ENCODE measurements at places on chromosomes 12 and 14.

DNA sequence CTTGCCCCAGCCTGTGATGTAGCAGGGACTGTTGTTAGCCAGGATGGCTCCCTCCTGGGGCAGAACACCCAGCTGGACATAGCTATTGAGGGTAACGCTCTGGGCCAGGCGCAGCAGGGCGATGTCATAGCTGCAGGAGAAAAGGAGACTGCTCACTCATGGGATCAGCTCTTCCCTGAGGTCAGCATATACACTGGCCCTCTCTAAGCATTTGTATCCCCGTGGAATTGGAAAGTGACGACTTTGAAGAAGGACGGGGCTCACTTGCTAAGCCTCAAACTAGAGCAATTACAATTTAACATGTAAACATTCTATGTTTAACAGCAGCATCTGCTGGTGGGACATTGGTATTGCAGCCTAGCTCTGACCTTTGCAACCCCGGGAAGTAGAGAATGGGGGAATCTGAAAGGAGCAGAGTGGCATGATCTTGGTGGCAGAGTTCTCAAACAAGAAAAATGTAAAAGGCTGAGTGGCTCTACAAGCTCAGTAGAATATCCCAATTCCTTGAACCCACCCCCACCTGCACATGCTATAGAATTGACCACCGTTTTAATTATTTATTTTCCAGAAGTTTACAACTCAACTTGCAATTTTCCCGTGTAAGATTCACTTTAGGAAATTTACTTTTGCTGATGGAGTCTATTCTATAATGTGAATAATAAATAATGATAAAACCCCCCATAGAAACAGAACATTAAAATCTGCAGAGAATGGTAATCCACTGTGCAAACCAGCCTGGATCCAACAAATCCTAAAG, 5.0 kb downstream of the CELA1 start:
- DNase-seq: peak; percentile 73

- DNase-seq: no peak
Observed at GRCh38 chr12:94575645-94576403, 74.5 kb downstream of the TMCC3 start.

DNA sequence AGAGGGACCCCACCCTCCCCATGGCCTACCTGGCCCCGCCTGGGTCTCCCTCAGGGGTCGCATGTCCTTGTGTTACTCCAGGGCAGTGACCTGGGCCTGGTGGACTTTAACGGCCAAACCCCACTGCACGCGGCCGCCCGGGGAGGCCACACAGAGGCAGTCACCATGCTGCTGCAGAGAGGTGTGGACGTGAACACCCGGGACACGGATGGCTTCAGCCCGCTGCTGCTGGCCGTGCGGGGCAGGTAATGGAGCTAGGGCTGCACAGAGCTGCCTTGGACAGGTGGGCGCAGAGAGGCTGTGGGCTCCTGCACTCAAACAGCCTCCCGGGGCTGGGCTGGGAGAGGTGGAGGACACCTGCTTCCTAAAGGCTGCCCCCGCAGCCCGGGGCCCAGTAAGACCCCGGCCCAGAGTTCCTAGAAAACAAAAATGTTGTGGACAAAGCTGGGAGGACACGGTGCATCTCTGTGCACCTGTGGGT, 21.6 kb downstream of the ASPG start:
- no peak for DNase-seq

DNA sequence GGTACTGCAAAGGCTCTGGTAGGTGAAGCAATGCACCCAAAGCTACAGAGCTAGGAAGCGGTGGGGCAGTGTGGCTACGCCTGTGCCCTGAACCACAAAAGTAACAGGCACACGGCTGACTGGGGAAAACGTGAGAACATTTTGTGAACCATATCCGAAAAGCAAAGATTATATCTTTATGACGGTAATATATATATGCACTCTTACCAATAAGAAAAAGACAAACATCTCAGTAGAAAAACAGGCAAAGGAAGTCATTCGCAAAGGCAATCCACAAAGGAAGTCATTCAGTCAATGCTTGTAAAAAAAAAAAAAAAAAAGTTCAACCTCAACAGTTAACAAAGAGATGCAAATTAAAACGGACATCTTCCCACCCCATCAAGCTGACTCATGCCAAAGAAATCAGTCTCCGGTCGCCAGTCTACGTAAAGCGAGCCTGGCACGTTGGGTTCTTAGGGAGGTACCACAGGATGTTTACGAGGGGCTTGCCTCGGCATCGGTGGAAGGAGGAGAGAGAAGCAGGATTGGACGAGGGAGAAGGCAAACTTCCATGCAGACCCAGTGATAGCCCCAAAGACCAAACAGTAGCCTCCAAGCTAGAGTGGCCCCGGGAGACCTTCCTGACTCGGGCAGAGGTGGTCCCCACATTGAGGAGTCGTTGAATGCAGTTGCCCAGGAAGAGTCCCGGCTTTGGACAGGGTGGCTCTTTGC, 39.4 kb upstream of the PPP2R5C start:
- DNase-seq: peak; percentile 77

DNA sequence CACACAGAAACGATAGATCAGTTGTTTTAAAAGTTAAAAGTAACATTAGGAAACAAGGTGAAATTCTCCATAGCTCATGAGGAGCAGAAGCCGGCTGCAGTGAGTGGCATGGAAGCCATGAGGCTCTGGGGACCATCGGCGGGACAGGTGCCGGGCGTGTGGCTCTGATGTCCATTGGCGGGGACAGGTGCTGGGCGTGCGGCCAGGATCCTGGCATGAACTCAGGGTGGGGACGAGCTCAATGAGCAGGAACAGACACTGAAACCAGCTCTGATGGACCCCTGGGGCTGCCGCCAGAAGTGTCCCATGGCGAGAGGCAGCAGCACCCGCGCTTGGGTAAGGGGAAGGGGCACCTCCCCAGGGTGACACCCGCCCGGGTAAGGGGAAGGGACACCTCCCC, 75.1 kb downstream of the NOC4L start:
- DNase-seq: no peak

DNA sequence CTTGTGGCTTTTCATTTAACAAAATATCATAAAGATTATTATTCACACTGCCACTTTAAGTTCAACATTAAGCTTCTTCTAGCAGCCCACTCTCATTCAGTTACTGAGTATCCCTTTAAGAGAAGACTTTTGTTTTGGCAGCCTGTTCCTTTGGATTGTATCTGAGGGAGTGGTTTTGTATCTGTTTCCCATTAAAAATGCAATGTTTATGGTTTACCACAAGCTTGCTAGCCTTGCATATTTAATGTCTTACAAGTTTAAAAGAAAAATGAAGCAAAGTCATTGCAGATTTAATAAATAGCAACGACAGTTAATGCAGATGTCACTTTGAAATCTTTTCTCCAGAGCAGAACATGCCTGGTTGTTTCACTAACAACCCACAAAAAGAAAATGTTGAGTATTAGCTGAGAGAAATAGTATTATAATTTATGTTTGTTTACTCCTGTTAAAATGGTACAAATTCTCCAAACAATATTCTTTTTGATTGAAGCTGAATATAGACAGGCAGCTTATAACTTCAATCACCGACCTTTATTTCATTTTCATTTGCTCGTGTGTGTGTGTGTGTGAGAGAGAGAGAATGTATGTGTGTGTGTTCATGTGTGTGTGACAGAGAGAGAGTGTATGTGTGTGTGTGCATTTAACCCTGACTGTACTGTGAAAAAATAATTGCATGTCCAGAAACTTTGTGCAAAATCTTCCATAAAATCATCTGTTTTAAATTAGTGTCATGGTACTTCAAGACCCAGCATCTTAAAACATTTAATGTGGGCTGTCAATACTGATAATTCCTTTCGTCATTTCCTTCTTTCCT, 1.8 kb downstream of the DCN start:
- no peak for DNase-seq

GRCh38 chr12:75976913-75977312, 54.7 kb downstream of the PHLDA1 start:
- DNase-seq: no peak

DNA sequence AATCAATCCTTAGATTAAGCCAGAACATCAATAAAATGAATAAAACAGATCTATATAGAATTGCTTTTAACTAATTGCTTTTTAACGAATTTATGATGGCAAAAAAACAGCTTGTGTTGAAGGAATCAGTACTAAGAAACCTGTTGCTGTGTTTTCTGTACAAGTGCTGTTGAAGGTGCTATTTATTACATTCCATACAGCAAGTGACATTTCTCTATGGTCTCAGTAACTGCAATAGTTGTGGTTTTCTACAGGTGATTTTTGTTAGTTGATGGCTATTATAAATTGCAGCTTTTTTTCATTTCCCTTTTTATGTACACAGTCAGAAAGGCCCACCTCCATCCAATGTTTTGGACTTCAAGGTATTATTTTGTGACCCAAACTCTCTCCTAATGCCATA, 56.6 kb downstream of the SLC2A13 start:
- DNase-seq: no peak

DNA sequence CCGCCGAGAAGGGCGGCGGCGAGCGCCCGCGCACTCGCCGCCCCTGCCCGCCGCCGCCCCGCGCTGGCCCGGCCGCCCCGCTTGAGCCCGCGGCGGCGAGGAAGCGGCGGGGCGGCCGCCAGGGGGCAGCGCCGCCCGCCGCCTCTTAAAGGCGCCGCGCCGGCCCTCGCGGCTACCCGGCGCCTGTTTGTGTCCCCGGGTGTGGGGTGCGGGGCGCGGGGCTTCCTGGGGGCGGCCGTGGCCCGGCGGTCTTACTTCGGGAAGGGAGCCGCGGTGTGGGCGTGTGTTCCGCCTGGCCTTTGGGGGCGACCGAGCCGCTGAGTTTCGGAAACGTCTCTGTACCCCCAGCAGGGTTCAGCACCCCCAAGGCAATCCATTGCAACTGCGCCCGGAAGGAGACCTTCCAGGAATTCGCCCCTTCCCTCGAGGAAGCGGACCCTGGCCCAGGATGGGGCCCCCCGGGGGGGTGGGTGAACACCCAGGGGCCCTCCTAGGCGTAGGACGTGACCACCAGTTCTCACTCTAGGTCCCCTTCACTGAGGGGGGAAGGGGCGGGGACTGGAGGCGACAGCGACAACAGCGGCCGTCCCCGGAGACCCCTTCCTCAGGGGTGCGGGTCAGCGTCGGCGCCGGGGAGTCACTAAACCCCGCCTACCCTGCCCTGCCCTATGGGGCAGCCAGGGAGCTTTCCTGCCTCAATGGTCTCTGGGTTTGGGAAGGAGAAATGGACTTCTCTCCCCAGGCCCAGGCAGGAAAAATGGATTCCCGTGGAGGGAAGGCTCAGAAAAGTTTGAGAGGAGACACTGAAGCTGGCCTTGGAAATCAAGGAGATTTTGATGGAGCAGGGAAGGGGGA, at the start of gene ITPK1:
ITPK1 (minus strand) TSS at position 105 of the 855 bp plus-strand sequence. CDS start 762 bp downstream, outside the sequence.
- DNase-seq: peak; percentile 51

DNA sequence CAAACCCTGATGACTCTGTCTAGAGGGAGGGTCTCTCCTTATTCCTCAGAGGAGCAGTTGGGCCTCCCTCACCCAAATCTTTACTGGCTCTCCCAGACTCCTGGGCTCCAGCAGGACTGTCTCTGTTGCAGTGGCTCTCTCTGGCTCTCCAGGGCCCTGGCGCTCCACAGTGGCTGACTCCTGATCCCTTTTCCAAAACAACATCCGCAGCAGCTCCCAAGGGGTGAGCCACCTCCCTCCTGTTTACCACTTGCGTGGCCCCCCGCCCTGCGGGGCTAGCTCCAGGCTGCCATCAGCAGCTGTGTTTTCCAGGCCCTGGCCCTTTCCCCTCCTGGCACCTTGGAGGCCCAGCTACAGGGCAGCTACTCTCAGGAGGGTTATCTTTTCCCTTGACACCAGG, 123.5 kb downstream of the CALM1 start:
- DNase-seq: no peak

GRCh38 chr12:122137681-122138080, 36.3 kb downstream of the IL31 start:
- DNase-seq: no peak

All from activated gamma-delta T cell treated with Interleukin-2 at 50 U/mL for 16 hours (primary cell).